ENCODE measurements at places on chromosomes 5 and 9.

GRCh38 chr5:173451651-173452050 lies 123.4 kb upstream of the STC2 start:
- no peak for DNase-seq

GRCh38 chr5:177312649-177313181 lies 1.0 kb upstream of the MXD3 start:
- DNase-seq: peak; percentile 78

DNA sequence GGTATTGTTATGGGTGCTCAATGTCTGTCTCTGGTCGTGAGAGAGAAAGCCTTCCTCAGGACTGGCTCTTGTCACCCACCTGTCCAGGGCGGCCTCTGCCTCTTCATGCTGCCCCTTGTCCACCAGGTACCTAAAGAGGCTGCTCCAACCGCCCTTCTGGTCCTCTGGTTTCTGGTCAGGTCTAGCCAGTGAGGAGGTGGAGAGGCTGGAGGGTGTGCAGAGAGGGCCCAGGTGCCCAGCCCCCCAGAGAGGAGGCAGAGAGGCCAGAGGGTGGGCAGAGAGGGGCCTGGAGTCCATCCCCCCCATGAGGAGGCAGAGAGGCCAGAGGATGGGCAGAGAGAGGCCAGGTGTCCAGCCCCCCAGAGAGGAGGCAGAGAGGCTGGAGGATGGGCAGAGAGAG lies 329.8 kb upstream of the IRX4 start:
- DNase-seq: no peak

- no peak for DNase-seq
Observed at GRCh38 chr5:93794954-93795353, 53.6 kb upstream of the POU5F2 start.

DNA sequence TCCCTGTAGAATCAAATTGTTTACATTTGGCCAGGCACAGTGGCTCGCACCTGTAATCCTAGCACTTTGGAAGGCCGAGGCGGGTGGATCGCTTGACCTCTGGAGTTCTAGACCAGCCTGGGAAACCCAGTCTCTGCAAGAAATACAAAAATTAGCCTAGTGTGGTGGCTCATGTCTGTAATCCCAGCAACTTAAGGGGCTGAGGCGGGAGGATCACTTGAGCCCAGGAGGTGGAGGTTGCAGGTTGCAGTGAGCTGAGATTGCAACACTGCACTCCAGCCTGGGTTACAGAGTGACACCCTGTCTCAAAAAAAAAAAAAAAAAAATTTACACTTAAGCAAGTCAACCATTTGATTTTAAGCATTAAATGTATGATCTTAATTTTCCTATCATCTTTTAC lies 17.5 kb upstream of the IQGAP2 start:
- no peak for DNase-seq

GRCh38 chr5:108749128-108749861 lies 1.6 kb downstream of the FER start:
- DNase-seq: peak; percentile 13

- DNase-seq: no peak
Observed at GRCh38 chr9:124325816-124326215, 68.1 kb downstream of the NEK6 start.

GRCh38 chr5:167845952-167846351 lies 445.5 kb upstream of the WWC1 start:
- no peak for DNase-seq

- no peak for DNase-seq
Observed at GRCh38 chr5:64458948-64459347, 46.9 kb upstream of the RGS7BP start.

DNA sequence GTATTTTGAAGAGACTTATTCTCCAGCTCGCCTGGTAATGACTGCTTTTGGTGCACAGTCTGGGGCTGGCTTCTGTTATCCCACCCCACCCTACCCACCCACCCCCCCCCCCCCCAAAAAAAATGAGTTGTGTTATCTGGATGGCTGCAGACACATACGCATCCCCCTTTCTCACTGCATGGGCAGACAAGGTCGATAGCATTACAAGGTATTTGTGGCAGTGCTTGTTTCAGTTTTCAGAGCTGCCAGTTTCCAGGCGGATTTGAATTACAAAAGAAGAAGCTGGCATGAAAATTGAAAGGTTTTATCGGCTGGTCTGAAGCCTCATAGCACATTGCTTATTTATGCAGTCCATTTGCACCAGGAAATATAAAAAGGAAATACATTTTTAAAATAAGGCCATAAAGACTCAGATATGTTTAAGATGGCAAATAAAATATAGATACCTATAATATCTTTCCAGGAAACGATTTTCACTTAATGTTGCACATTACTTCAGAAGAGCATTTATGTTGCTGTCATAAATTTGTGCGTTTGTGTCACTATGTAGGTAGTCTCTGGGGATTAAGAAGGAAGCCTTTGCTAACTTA lies 85.1 kb upstream of the GRHPR start:
- no peak for DNase-seq

GRCh38 chr9:122518841-122519240 lies at the start of gene OR1J4:
TSS of gene OR1J4 (plus strand) at chr9:122519141. CDS start at chr9:122519141, 0 bp downstream.
- no peak for DNase-seq

DNA sequence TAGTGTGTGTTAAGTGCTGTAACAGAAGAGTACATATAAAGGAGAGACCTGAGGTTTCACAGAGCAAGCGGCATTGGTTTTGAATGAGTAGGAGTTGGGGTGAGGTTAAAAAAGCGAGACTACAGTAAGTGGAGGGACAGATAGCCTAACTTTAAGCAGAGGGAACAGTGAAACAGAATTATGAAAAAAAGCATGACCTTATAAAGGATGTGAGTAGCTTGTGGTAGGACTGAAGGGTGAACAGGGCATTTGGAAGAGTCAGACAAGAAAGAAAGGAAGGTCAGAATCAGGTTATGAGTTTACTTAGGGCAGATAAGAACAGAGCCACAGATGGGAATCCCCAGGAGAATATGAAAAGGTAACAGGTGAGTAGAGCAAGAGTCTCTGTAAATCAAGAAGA lies 22.5 kb downstream of the MSANTD3 start:
- no peak for DNase-seq

GRCh38 chr9:78544230-78544629 lies 247.3 kb downstream of the PSAT1 start:
- no peak for DNase-seq

DNA sequence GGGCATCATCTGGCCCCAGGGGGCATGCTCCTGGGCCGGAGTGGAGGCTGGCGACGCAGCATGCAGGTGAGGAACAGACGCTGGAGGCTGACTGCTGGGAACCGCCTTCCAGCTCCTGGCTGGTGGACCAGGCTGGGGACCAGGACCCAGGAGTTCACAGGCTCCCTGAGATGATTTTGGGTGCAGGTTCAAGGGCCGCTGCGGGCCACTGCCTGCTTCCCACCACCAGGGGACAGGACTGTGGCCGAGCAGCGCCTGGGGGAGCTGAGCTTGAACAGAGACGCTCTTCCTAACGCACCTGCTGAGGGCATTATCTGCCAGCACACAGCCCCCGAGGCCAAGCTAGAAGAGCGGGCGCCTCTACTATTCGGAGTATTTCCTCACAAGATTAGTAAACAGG lies 132.1 kb upstream of the RAPGEF1 start:
- DNase-seq: no peak

DNA sequence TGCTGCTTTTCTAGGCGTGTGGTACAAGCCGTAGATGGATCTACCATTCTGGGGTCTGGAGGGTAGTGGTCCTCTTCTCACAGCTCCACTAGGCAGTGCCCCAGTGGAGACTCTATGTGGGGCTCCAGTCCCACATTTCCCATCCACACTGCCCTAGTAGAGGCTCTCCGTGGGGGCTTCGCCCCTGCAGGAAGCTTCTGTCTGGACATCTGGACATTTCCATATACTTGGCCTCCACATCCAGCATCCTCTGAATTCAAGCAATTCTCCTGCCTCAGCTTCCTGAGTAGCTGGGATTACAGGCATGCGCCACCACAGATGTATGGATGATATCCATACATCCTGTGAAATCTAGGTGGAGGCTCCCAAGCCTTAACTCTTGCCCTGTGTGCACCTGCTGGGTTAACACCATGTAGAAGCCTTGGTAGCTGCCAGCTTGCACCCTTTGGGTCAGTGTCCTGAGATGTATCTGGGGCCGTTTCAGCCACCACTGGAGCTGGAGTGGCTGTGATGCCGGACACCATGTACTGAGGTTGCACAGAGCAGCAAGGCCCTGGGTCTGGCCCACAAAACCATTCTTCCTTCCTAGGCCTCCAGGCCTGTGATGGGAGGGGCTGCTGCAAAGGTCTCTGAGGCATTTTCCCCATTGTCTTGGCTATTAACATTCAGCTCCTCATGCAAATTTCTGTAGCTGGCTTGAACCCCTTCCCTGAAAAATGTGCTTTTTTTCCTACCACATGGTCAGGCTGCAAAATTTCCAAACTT lies 84.0 kb downstream of the EHMT1 start:
- no peak for DNase-seq
